ENCODE measurements at places on chromosomes 12 and 14.

DNA sequence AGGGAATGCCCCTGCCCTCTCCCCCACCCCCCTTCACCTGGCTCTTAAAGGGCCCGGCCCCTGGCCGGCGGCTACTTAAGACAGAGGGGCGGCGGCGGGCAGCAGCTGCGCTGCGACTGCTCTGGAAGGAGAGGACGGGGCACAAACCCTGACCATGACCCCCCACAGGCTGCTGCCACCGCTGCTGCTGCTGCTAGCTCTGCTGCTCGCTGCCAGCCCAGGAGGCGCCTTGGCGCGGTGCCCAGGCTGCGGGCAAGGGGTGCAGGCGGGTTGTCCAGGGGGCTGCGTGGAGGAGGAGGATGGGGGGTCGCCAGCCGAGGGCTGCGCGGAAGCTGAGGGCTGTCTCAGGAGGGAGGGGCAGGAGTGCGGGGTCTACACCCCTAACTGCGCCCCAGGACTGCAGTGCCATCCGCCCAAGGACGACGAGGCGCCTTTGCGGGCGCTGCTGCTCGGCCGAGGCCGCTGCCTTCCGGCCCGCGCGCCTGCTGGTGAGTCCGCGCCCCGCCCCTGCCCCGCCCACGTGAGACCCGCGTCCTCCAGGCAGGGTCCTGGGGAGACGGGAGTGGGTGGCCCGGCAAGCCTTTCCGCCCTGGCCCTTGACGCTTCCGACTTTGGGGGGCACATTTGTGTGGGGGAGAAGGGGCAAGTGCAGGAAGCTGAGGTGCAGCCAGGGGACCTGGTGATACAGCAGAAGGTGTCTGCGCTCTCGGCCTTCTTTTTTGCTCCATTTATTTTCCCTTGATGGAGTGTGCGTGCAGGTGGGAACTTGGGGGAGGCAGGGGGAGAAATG lies at the start of gene IGFBP6:
TSS of gene IGFBP6 (plus strand) at position 104 of the 790 bp plus-strand sequence. CDS start at position 155, 51 bp downstream.
- no peak for DNase-seq

DNA sequence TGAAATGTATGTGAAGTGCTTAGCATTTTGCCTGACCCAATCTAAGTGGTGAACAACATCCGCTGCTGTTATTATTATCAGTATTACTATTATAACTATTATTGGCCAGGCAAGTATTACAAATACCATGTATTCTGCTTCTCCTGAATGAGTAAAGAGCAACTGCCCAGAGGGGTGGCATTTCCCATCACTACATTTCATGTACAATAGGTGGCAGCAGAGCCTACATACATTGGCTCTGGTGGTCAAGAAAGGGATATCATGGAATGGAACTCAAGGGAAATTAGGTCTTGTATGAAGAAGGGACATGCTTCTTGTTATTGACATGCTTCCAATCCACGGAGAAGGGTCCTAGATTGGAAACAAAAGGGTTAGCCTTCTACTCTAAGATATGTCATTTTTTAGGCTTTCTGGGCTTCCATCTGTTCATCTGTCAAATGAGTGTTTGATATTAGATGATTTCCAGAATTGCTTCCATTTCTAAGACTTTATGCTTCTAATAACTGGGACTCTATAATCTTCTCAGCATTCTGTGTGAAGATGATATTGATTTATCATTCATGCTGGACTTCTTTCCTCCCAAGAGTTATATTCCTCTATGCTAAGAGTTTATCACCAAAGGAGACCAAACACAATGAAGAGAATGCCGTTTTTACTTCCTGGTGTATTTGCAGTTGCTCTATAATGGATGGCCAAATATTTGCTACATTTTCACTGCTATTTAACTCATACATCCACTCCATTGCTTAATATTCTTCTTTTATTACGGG lies 239.1 kb downstream of the SSPN start:
- DNase-seq, result no peak

- DNase-seq, result no peak
Measured at GRCh38 chr14:53946071-53946403, 10.6 kb downstream of the BMP4 start.

DNA sequence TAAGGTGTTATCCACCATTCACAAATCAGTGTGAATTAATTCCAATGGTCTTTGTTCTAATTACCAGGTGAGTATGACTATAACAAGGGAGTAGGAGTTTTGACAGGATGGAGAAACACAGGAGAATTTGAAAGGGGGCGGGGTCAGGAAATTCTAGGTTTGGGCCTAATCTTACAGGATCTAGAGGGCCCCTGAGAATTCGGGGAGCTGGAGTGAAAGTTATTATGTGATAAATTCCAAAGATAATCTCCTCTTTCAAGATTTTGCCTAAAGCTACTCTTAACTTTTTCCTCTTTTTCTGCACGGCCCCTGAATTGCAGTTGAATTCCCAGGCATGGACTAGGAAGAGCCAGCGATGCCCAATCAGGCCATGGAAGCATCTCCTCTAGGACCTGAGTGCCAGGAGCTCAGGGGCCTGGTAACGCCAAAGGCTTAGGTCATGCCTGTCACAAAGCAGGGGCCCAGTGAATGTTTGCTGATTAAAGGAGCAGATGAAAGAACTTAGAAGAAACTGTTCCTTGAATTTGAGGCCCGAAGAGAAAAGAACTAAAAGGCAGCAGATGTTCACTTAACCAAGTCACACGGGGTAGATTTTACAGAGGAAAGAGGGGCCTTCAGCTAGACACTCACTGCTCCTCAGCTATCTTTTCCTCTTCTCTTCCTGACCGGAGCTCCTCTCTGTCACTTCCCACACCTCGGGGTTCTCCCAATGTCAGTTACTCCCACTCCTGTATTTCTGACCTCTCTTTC lies 195.5 kb downstream of the PPM1H start:
- no peak for DNase-seq

GRCh38 chr14:55302367-55303124 lies 31.3 kb downstream of the FBXO34 start:
- DNase-seq, result no peak

DNA sequence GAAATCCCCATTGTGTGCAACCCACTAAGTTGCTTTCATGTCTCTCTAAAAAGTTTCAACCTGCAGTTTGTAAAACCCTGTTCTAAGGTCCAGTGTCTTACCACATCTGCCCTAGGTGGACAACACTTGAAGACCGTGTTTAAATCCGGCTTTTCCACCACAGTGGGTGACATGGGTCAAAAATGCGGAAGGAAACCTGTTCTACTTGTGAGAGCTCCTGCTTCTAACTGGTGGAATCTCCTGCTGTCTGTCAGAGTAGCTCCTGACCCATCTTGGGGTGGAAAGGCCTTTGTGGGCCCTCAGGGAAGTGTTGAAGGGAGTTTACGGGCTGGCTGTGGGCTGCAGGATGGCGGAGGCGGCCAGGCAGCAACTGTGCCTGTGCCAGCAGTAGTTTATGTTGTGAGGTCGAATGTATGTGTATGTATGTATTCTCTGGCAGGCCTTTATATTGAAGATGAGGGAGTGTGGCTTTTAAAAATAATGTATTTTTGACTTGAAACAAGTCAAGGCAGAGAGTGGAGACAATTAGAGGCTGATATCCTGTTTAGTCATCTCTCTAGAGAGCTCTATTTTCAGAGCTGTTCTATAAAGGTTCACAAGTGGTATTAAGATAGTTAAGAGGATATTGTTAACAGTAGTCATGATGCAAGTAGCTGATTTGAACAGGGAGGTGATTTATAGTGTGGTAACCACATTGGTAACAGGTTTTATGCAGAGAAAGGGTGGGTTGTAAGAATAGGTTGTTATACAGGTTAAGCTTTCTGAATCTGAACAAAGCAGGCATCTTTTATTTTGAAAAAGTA lies 67.0 kb downstream of the PRKCH start:
- DNase-seq, result no peak

GRCh38 chr12:131258398-131258797 lies 304.7 kb downstream of the ADGRD1 start:
- no peak for DNase-seq

DNA sequence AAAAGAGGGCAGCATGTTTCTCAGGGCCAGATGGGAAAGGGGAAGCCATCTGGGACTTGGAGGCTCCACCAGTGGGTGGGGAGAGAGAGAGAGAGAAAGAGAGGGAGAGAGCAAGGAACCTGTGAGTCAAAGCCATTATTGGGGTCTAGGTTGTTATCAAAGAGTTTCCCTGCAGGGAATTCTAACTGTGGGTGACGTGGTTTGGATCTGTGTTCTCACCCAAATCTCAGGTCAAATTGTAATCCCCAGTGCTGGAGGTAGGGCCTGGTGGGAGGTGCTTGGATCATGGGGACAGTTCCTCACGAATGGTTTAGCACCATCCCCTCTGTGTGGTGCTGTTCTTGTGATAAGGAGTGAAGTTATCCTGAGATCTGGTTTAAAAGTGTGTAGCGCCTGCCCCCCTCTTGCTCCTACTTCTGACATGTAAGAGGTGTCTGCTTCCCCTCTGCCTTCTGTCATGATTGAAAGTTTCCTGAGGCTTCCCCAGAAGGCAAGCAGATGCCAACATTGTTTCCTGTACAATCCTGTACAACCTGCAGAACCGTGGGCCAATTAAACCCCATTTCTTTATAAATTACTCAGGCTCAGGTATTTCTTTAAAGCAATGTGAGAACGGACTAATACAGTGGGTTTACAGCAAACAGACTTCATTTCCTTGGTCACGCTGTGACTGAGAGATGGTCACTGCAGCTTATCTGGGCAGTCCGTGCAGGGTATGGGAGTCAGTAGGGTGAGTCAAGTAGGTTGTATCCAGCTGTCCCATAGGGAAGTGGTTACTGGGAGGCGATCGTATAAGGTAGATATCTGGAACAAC lies 52.4 kb downstream of the CCDC91 start:
- no peak for DNase-seq

DNA sequence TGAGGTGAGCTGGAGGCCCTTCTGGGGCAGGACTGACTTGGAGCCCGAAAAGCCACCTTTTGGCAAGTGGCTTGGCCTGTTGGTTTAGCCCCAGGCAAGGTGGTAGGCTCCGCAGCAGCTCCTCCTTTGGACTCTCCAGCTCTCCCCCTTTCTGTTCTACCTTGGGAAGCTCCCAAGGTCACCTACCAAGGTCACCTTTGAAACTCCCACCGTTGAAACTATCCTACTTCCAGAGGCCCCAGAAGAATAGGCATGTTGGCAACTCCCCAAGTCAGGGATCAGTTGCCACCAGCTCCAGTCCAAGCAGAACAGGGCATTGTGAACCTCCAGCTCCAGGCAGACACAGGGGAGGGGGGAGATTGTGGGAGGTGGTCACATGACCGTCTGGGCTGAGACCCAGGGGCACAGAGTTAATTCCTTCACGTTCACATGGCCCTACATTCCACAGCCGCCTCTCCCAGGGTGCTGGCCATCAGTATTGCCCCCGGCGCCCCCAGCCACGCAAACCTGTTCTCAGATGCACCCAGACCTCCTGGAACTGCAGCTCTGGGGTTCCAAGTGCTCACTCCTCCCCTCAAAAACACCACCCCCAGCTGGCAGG lies 14.4 kb downstream of the IRF2BPL start:
- no peak for DNase-seq

Measured in activated CD8-positive, alpha-beta memory T cell treated with anti-CD3 and anti-CD28 coated beads for 4 hours (primary cell).